HFF-Myc (cell line): ENCODE measurements at places on chromosomes 13 and 19.

GRCh38 chr13:106503272-106503671 is 32.2 kb downstream of the EFNB2 start:
- no peak for DNase-seq

GRCh38 chr13:32016631-32017030 is 14.9 kb upstream of the FRY start:
- no peak for DNase-seq

GRCh38 chr13:42561752-42562467 is 12.0 kb upstream of the TNFSF11 start:
- no peak for DNase-seq

DNA sequence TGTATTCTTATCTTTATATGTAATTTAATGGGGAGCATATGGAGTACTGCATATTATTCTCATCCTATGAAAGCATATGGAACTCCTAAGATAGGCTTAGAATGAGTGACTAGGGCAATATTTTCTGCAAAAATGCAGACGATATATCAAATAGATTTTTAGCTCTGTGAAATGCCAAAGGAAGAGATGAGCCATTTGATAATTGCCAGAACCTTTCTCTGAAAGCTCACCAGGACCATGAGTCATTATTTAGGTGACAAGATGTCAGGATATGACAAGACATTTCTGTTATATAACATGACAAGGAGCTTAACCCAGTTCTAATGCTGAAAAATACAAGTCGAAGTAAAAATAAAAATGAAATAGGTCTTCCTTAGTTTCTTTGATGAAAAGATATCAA is 145.0 kb downstream of the SLITRK6 start:
- no peak for DNase-seq

GRCh38 chr13:113907635-113908617 is 44.0 kb upstream of the GAS6 start:
- peak; percentile 35 for DNase-seq

DNA sequence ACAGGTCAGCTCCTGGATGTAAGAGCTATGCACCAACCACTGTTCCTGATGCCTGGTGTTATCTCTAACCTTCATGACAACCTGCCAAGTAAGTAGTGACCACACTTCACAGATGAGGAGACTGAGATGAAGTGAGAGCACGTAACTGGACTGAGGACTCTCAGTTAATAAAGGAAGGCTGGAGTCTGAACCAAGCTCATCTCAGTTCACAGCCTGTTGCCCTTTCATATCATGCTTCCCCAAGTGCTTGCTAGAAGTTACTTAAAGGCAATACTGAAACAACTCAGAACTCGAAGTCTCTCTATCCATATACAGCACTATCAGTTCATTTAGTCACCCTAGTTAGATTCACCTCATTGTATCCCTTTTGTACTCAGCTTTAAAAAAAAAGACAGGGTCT is 119.7 kb downstream of the ABCC4 start:
- DNase-seq = no peak

- no peak for DNase-seq
Observed at GRCh38 chr13:61192826-61193225, 222.8 kb downstream of the PCDH20 start.

- no peak for DNase-seq
Observed at GRCh38 chr13:29355029-29355428, 240.5 kb downstream of the SLC7A1 start.

- no peak for DNase-seq
Observed at GRCh38 chr19:53308339-53308811, 25.2 kb upstream of the ZNF845 start.

DNA sequence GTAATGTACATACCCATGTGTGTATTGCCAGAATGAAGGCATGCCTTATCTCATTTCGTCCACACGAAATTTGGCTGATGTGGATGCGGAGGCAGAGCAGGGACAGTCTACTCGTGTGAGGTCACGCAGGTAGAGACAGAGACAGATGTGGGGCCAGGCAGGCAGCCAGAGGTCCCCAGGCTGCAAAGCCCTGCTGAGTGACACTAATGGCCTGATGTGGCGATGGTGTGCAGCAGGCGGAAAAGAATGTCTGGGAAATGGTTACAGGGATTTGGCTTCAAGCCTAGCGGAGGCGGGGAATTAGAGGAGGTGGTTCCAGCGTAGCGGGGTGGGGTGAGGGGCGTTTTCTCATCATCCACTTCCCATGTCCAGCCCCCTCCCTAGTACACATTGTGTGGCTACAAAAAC is 4.2 kb upstream of the IZUMO2 start:
- DNase-seq = no peak

DNA sequence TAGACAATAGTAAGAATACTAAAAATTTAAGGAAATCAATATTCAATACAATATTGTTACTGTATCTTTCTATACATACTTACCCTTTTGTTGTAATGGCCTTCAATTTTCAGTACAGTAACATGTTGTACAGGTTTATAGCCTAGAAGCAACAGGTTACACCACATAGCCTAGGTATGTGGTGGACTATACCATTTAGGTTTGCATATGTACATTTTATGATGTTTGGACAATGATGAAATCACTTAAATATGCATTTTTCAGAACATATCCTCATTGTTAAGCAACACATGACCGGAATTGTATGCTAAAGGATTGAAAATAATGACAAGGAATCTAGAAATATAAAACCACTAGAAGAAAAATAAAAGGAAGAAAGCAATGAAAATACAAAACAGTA is 611.4 kb downstream of the DACH1 start:
- no peak for DNase-seq

DNA sequence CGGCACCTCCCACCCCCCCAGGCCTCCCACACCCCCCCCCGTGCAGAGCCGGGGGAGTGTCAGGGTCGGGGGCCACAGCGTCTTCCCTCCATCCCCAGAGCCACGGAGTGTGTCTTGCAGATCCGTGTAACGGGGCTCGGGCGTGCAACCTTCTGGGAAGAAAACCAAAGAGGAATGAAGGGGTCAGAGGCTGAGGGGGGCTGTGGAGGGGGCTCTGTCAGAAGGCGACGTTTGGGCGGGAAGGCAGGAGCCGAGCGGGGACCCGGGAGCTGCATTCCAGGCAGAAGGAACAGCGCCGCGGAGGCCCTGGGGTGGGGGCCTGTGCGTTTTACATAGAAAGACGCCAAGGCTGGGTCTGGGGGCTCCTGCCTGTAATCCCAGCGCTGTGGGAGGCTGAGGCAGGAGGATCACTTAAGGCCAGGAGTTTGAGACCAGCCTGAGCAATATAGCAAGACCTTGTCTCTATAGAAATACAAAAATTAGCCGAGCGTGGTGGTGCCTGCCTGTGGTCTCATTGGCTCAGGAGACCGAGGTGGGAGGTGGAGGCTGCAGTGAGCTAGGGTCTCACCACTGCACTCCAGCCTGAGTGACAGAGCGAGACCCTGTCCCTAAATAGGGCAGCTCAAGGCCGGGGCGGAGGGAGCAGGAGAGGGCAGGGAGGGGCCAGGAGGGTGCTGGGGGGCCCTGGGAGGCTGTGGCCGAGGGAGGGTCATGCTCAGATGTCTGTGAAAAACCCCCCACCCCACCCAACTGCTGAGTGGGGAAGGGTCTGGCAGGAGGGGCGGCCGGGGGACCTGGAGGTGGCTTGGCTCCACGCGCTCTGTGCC is 27.8 kb downstream of the ARID3A start:
- DNase-seq = no peak

DNA sequence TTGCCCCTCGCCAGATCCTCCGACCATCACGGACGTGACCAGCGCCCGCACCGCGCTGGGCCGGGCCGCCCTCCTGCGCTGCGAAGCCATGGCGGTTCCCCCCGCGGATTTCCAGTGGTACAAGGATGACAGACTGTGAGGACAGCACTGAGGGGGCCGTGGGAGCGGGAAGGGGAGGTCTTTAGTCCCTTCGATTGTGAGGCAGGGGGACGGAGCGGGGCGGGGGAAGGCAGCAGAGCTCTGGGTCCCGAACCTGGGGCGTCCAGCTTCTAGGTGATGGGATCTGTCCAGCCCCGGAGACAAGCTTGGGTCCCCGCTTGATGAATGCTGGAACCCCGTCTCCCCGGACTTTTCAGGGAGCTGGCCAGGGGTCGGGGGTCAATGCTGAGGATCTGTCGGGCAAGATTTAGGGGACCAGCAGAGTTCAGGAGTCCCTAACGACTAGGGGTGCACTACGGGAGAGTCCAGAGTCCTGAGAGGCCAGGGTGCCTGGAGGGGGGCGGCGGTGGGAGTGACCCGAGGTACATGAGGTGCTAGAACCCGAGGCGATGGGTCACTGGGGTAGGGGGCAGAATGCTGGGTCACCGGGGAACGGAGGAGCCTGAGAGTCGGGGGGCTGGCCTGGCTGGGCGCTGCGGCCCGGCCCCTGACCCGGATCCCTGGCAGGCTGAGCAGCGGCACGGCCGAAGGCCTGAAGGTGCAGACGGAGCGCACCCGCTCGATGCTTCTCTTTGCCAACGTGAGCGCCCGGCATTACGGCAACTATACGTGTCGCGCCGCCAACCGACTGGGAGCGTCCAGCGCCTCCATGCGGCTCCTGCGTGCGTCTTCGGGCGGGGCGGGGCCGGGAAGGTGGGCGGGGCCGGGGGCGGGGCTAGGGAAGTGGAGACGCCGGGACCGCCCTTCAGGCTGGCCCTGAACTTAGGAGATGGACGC is 14.6 kb downstream of the VSIG10L start:
- DNase-seq = no peak

- DNase-seq = no peak
Observed at GRCh38 chr19:16208064-16208759, 10.5 kb downstream of the AP1M1 start.

DNA sequence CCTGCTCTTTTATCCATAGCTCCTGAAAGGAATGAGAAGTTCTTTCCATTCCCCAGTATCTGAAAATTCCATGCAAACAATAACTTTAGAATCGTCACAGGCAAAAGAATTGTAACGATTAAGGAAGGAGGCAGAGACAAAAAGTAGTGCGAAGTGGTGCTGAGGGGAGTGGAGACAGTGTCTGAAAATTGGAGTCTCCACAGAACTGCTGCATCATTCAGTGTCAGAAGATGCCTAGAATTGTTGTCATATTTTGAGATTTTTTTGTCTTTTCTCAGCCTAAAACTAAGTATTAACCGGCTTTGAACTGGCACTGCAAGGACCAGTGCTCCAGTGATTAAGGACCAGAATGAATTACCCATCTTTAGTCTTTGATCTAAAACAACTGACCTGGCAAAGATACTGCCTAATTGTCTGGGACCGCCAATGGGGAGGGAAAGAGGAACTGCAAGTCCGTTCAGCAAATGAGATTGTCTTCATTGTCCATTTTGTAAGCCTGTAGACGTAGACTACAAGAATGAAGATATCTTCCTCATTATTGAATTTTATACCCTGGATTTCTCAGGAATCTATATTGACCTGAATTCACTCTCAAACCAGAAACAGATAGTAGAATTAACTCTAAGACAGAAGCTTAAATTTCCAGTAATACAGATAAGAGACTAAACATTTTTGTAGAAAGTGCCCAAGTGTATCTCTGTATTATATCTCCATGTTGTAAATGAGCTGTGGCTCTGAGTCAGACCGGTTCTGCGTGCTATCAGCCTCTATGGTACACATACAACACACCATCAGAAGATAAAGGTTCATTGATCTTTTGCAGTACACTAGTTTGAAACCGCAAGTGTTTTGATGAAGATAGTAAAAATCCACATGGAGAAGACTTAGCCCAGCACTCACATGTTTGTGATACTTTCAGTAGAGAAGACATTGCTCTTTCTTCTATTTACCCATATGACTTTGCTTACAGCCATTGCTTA is 293.2 kb downstream of the EFNB2 start:
- no peak for DNase-seq

DNA sequence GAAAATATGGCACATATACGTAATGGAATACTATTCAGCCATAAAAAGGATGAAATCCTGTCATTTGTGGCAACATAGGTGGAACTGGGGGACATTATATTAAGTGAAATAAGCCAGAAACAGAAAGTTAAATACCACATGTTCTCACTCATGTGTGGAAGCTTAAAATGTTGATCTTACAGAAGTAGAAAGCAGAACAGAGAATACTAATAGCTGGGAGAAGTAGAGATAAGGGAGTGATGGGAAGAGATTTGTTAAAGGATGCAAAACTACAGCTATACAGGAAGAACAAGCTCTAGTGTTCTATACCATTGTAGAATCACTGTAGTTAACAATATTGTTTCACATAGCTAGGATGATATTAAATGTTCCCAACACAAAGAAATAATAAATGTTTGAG is 68.1 kb downstream of the RUBCNL start:
- DNase-seq = no peak

DNA sequence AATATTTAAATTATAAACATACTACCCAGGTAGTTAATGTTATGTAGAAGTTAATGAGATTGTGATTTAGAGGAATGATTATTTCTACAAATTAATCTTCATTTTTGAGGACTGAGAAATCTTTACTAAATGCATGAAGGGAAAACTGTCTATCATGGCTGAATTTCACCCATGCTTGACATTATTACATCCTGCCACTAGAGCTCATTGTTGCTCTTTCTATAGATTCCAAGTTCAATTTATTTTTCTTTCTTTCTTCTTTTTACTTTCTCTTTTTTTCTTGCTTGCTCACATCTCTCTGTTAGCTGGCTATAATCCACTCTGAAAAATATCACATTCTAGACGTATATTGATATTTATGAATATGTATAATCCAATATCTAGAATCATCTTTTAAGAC is 505.0 kb upstream of the KLHL1 start:
- no peak for DNase-seq

DNA sequence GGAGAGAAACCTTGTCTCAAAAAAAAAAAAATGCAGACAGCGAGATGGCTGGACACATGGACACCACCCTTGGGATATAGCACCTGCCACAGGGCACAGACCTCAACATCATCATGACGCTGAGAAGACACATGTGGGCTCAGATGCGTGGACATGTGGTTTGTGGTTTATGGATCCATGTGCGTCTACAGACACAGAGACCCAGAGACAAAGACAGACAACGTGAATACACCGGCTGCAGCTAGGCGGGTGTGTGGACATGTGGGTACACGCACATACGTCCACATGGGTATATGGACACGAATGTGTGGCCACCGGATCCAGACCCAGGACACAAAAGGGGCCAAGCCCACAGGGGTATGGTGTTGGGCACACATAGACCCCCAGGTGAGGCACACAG is 1.3 kb downstream of the TNFSF14 start:
- DNase-seq = no peak

GRCh38 chr13:79455331-79455730 is 25.6 kb upstream of the NDFIP2 start:
- no peak for DNase-seq

DNA sequence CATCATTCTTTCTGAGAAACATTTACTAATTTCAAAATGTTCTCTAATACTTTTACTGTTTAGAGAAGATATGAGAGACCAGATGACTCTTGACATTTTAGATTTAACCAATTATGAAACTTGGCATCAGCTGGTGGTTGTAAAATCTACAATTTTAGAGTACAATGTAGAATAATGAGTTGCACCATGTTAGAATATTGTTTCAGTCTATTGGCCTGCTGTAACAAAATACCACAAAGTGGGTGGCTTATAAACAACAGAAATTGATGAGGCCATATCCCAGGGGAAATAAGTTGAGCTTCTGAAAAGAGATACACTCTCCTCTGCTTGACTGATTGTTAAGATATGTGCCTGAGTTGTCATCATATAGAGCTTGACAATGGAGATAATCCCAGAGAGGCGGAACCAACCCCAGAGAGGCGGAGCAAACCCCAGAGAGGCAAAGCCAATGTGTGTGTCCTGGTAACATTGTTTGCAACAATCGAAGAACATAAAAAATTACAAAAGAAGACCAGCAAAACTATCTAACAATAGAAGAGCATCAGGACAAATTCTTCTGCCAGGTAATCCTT is 373.0 kb upstream of the SLITRK1 start:
- DNase-seq = no peak

- DNase-seq = no peak
Observed at GRCh38 chr19:4781801-4782200, 9.7 kb upstream of the FEM1A start.
